ENCODE measurements at places on chromosomes 1 and 21. TPM values are rescaled to one million over a fixed set of nuclear protein-coding genes. Genes with fewer than 3 reads are reported as not detected.
A peak's percentile ranks its signal among the peaks of the same experiment; 100 is the strongest.

GRCh38 chr1:47883963-47884362 lies 113.2 kb downstream of the TRABD2B start:
- H3K27ac ChIP-seq, result no peak overlapping the region
- DNase-seq, result no peak
- no peak overlapping the region for H3K4me3 ChIP-seq
- no peaks in the 10 kb centered on the region for H3K36me3 ChIP-seq
- peaks cover 4% of the 10 kb centered on the region for H3K27me3 ChIP-seq

GRCh38 chr1:58893257-58893869 lies 109.5 kb upstream of the JUN start:
- H3K27me3 ChIP-seq, result peaks cover 6% of the 10 kb centered on the region
- H3K4me3 ChIP-seq, result no peak overlapping the region
- no peak overlapping the region for H3K27ac ChIP-seq

DNA sequence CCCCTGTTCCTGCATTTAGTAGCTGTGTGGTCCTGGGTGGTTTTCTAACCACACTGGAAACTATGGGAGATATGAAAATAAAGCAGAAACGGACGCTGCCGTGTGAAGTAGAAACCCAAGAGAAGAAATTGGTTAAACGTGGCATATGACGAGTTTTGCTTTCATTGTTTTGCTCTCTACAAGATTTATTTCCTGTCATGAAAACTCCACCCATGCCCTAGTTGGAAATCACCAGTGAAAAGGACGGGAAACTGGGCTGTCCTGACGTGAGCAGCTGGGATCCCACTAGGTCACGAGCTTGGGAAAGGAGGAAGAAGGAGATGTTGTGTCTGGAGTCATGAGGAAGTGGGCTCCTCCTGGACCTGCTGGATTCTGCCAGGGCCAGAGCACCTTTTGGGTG lies 120.8 kb upstream of the GADD45A start:
- H3K27me3 ChIP-seq, result no peaks in the 10 kb centered on the region
- H3K4me1 ChIP-seq, result no peaks in the 10 kb centered on the region
- no peaks in the 10 kb centered on the region for H3K36me3 ChIP-seq
- no peak overlapping the region for H3K4me3 ChIP-seq
- no peak for DNase-seq

GRCh38 chr1:57403201-57403600 lies 20.7 kb downstream of the DAB1 start:
- H3K4me1 ChIP-seq, result no peaks in the 10 kb centered on the region
- no peaks in the 10 kb centered on the region for H3K27me3 ChIP-seq
- H3K27ac ChIP-seq, result no peak overlapping the region
- H3K4me3 ChIP-seq, result no peak overlapping the region
- DNase-seq, result no peak

DNA sequence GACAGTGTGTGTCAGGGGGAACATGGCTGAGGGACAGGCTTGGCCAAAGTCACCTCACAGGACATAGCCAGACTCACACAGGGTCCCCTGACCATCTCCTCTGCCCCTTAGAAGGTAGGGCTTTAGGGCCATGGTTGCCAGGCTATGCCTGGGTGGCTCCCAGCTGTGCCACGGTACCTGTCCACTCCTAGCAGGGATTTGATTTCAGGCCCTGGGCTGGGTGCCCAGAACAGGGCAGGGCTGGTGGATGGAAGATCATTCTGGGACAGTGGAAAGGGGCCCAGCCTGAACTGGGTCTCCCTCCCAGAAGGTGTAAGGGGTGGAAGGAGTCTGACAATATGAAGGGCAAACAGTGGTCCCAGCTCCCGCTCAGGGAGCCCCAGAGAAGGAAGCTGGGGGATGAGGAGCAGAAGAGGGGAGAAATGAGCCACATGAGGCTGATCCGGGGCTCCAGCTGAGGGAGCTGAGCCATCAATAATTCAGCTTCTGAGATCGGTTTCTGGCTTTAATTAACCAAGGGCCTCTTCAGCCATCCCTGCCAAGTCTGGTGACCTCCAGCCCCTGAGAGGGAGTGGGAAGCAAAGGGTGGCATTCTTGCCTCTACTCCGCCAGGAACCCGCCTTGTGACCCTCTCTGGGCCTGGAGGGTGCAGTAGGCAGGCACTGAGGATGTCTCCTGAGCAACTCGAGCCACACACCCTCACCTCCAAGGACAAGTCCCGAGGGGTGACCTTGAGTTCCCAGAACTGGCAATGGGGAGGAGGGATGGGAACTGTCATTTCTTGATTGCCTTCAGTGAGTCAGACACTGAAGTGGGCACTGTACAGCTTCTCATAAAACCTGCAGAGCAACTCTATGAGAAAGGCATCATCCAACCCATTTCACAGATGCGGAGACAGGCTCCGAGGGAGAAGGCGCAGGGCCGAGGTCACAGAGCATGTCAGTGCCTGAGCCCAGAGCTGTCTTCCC lies 2.1 kb downstream of the CD164L2 start:
- no peaks in the 10 kb centered on the region for H3K36me3 ChIP-seq
- peaks cover 7% of the 10 kb centered on the region for H3K27me3 ChIP-seq
- no peak for DNase-seq
- H3K4me1 ChIP-seq, result no peaks in the 10 kb centered on the region
- no peak overlapping the region for H3K4me3 ChIP-seq
- H3K27ac ChIP-seq, result no peak overlapping the region

DNA sequence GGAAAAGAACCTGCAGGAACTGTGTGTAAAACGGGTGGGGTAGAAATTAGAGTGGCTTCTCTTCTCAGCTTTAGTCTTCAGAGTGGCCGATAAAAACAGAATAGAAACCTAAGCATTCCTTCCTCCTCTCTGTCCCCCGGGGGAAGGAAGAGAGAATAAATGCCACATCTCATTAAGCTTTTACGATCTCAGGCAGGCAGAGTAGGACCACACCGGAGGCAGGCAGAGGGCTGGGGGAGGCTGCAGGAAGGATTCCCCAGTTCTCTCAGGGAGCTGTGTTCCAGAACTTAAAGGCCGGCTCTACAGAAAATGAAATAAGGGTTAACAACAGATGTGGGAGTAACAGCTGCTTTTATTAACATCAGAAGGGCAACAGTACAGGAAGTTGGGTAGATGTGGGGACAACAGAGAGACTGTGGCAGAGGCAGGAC lies 24.5 kb upstream of the MEF2D start:
- H3K36me3 ChIP-seq, result peaks cover 43% of the 10 kb centered on the region
- H3K4me1 ChIP-seq, result peaks cover 48% of the 10 kb centered on the region
- peak overlapping the region; percentile 60 for H3K4me3 ChIP-seq
- H3K27me3 ChIP-seq, result no peaks in the 10 kb centered on the region
- no peak for DNase-seq

- no peak for DNase-seq
- H3K4me3 ChIP-seq, result no peak overlapping the region
- H3K4me1 ChIP-seq, result no peaks in the 10 kb centered on the region
- no peak overlapping the region for H3K27ac ChIP-seq
- peaks cover 2% of the 10 kb centered on the region for H3K27me3 ChIP-seq
- H3K36me3 ChIP-seq, result no peaks in the 10 kb centered on the region
These were observed 86.2 kb downstream of the TLR5 start for GRCh38 chr1:223056802-223057201.

The SPRR1A gene
- not detected for total RNA-seq

The SPRR2B gene
- total RNA-seq, result not detected

The HSD3B2 gene
- not detected for total RNA-seq

DNA sequence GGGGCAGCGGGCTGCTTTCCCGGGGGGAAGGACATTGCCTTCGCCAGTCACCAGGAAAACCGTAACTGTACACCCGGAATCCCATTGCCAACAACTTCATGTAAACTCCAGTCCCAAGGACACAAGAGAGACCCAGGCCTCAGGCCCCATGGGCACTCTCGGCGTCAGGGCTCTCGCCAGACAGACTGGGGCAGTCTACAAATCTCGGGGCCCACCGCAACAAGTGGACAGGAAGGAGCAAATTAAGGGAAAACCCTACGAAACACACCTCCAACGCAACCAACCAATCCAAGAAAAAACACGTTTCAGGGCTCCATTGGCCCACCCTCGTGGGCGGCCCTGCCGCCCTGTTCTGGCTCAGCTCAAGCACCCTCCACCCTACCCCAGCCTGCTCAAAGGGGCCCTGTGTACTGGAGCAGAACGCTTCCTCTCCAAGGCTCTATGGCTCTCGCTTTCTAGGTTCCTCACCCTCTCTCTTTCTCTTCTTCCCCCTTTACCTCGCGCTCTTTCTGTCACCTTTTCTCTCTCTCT lies 4.6 kb upstream of the ZNF678 start:
- peaks cover 22% of the 10 kb centered on the region for H3K36me3 ChIP-seq
- no peak for DNase-seq
- no peak overlapping the region for H3K4me3 ChIP-seq
- peaks cover 34% of the 10 kb centered on the region for H3K27me3 ChIP-seq
- H3K27ac ChIP-seq, result no peak overlapping the region
- peaks cover 10% of the 10 kb centered on the region for H3K4me1 ChIP-seq

- no peak for DNase-seq
- peak overlapping the region; percentile 44 for H3K27ac ChIP-seq
- H3K36me3 ChIP-seq, result no peaks in the 10 kb centered on the region
- H3K4me3 ChIP-seq, result peak overlapping the region; percentile 83
- H3K4me1 ChIP-seq, result peaks cover 28% of the 10 kb centered on the region
- no peaks in the 10 kb centered on the region for H3K27me3 ChIP-seq
These were observed 1.2 kb downstream of the TMEM53 start for GRCh38 chr1:44672961-44673674.

The DNMT3L gene
- not detected for total RNA-seq

DNA sequence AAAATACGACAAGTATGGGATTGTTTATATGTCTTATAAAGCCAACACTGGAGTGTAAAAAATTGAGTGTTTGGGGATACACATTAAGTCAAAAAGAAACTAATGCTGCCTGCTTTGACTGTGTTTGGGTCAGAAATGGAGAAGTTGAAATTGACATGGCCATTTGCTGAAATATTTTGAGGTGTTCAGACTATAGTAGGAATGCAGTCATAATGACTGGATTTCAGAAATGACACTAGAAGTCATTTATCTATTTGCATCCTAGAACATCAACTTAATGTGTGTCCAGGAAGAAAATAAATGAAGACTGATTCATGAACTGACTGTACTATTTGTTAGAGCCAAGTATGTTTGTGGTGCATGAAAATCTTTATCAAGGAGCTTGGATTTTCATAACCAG lies 28.4 kb downstream of the RASAL2 start:
- no peak overlapping the region for H3K4me3 ChIP-seq
- no peaks in the 10 kb centered on the region for H3K27me3 ChIP-seq
- no peaks in the 10 kb centered on the region for H3K36me3 ChIP-seq
- DNase-seq, result no peak

The ADORA1 gene
- not detected for total RNA-seq

GRCh38 chr1:30751830-30752650 lies 5.5 kb downstream of the LAPTM5 start:
- H3K36me3 ChIP-seq, result peaks cover 82% of the 10 kb centered on the region
- H3K4me1 ChIP-seq, result peaks cover 84% of the 10 kb centered on the region
- H3K4me3 ChIP-seq, result peak overlapping the region; percentile 96
- no peak for DNase-seq

DNA sequence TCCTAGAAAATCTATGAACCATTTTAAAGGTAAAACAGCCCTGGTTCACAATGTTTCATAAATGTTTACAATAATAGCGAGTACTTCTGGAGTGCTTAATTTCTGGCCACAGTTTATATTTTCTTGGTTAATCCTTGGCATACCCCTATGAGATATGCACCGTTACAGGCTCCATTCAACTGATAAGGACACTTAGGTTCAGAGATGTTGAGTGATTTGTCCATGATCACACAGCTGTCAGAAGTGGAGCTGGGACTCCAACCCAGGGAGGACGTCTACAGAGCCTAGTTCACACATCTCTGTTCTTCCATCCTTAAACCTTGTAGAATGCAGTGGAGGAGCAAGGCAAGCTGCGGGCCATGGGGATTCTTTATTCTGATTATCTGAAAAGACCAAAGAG lies 48.4 kb upstream of the RUNX1 start:
- H3K4me1 ChIP-seq, result no peaks in the 10 kb centered on the region
- H3K4me3 ChIP-seq, result no peak overlapping the region
- no peaks in the 10 kb centered on the region for H3K36me3 ChIP-seq
- H3K27ac ChIP-seq, result no peak overlapping the region

GRCh38 chr1:223006371-223006770 lies 136.7 kb downstream of the TLR5 start:
- H3K27ac ChIP-seq, result no peak overlapping the region
- no peak for DNase-seq
- H3K36me3 ChIP-seq, result no peaks in the 10 kb centered on the region
- H3K27me3 ChIP-seq, result peaks cover 13% of the 10 kb centered on the region

The FCRL2 gene
- not detected for total RNA-seq

DNA sequence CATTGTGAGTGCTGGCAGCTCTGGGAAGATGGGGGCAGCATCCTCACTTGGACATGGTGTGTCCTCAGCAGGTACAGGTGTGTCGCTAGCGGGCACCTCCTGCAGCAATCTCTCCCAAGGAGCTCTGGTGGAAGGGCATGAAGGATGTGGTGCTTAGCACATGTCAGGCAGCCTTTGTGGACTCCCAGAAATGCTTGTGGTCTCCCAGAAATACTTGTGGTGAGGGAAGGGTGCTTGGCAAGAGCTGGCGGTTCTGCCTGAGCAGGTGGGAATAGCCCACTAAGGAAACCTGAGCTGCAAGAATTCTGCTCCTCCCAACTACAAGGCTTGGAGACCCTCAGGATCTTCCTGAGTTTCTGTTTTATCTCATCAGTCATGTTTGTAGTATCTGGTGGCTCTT lies 371.6 kb downstream of the PRDM2 start:
- no peak overlapping the region for H3K27ac ChIP-seq
- no peak for DNase-seq
- H3K4me3 ChIP-seq, result no peak overlapping the region
- H3K4me1 ChIP-seq, result no peaks in the 10 kb centered on the region
- H3K27me3 ChIP-seq, result no peaks in the 10 kb centered on the region
- no peaks in the 10 kb centered on the region for H3K36me3 ChIP-seq

The ZYG11A gene
- total RNA-seq, result 0.16 TPM

The UTS2 gene
- total RNA-seq, result not detected

DNA sequence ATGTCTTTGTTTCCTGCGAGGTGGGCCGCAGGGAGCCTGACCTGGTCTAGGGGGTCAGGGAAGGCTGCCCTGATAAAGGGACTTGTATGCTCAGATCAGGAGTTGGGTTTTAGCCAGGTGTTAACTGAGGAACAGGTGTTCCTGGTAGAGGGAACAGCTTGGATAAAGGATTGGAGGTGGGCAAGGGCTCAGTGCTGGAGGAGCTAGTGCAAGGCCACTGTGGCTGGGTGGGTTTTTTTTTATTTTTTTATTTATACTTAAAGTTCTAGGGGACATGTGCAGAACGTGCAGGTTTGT lies 31.1 kb downstream of the A3GALT2 start:
- peaks cover 12% of the 10 kb centered on the region for H3K36me3 ChIP-seq
- H3K4me1 ChIP-seq, result no peaks in the 10 kb centered on the region
- no peak overlapping the region for H3K4me3 ChIP-seq
- H3K27me3 ChIP-seq, result no peaks in the 10 kb centered on the region

GRCh38 chr21:42845296-42845965 lies 33.9 kb downstream of the WDR4 start:
- no peak for DNase-seq
- H3K27ac ChIP-seq, result no peak overlapping the region
- peaks cover 4% of the 10 kb centered on the region for H3K4me1 ChIP-seq
- H3K4me3 ChIP-seq, result no peak overlapping the region
- H3K36me3 ChIP-seq, result peaks cover 48% of the 10 kb centered on the region
- H3K27me3 ChIP-seq, result no peaks in the 10 kb centered on the region

The ACKR1 gene
- not detected for total RNA-seq

The LRRC7 gene
- 0.08 TPM for total RNA-seq

GRCh38 chr1:166272155-166272554 lies 105.4 kb upstream of the FAM78B start:
- H3K4me1 ChIP-seq, result no peaks in the 10 kb centered on the region
- H3K36me3 ChIP-seq, result no peaks in the 10 kb centered on the region
- H3K27ac ChIP-seq, result no peak overlapping the region
- H3K27me3 ChIP-seq, result no peaks in the 10 kb centered on the region

The AADACL4 gene
- not detected for total RNA-seq

All from activated CD8-positive, alpha-beta T cell treated with anti-CD3 and anti-CD28 coated beads, Interleukin-2, amount 10 ng/mL, durations not matched to agents 7 days and 5 days (primary cell).